ENCODE measurements at places on chromosomes 11 and 22.
A peak's percentile ranks its signal among the peaks of the same experiment; 100 is the strongest.

- DNase-seq, result peak; percentile 53
Measured at GRCh38 chr11:128624269-128625175, 37.2 kb upstream of the ETS1 start.

GRCh38 chr22:24741769-24742168 is 32.8 kb downstream of the PIWIL3 start:
- no peak for DNase-seq

GRCh38 chr11:3123305-3123704 is 41.8 kb downstream of the OSBPL5 start:
- DNase-seq, result no peak

DNA sequence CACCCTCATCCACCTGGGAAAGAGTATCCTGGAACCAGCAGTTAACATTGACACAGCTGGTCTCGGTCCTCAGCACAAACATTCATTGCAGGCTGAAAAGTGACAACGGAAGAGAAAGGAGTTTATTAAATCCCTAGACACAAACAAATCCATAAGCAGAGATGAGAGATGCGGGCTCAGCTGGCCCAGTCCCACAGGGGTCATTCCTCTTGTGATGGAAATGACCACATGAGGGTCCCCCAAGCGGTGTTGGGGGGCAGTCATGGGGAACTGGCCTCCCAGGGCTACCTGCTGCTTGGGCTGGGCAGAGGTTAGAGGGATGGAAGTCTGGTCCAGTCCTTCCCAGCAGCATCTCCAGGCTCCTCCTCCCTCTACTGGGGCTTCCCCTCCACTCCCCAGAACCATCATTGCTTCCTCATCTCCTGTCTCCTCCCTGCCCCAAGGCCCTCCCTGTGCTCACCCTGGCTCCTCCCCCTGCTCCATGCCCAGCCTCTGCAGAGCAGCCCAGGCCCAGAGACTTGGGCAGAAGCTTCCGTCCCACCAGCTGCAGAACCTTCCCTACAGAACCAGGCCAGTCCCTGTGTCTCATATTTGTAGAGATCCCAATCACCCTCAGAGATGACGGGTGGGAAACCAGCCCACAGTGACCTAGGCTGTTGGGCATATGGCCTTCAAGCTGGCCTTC is 5.4 kb upstream of the IGLL5 start:
- no peak for DNase-seq

- peak; percentile 51 for DNase-seq
Measured at GRCh38 chr22:22110548-22111266, 128.1 kb upstream of the TOP3B start.

GRCh38 chr11:108967571-108967970 is 302.7 kb downstream of the DDX10 start:
- DNase-seq, result no peak

GRCh38 chr11:101705972-101706371 is 122.2 kb upstream of the TRPC6 start:
- no peak for DNase-seq

- peak; percentile 33 for DNase-seq
Measured at GRCh38 chr22:20130319-20130718, 1.3 kb upstream of the ZDHHC8 start.

GRCh38 chr11:47967577-47968525 is 12.5 kb upstream of the PTPRJ start:
- no peak for DNase-seq

DNA sequence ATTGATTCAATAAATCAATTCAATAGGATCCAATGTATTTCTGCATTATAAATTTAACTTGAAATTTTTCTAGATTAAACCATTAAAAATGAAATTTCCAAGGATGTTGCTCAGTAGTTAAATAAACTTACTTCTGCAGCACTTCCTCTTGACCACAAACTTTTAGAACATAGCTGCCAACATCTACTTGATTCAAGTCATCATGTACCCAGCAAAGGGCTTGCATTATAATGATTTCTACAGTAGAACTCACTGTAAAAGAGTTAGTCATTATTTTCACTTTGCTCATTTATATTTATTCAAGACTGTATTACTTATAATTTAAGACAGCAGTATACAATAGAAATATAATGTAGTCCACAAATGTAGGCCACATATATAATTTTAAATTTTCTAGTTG is 59.2 kb downstream of the PIK3C2A start:
- no peak for DNase-seq

GRCh38 chr22:46280063-46280817 is 12.4 kb downstream of the TTC38 start:
- no peak for DNase-seq

- no peak for DNase-seq
Measured at GRCh38 chr22:17113600-17113999, 7.6 kb downstream of the TMEM121B start.

GRCh38 chr11:109112821-109113280 is 309.1 kb upstream of the C11orf87 start:
- DNase-seq, result peak; percentile 25

DNA sequence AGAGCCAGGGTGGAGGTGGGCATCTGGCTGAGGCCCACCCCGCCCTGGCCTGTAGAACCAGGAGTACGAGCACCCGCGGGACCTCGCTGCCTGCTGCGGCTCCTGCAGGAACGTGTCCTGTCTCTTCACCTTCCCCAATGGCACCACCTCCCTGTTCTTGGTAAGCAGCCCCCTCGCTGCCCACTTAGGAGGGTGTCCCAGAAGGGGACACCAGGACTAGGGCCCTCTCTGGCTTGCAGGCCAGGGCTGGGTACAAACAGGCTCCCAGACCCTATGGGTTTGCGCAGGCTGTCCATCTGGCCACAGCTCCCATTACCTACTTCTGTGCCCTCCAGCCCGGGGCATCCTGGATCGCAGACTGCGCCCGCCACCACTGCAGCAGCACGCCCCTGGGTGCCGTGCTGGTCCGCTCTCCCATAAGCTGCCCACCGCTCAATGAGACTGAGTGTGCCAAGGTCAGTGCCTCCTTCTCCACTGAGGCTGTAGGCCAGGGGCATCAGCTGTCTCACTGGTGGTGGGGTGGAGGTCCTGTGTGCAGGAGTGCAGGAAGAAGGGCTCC is 77.5 kb upstream of the MYOD1 start:
- no peak for DNase-seq

- no peak for DNase-seq
Measured at GRCh38 chr11:125093502-125093901, 17.9 kb downstream of the TMEM218 start.

DNA sequence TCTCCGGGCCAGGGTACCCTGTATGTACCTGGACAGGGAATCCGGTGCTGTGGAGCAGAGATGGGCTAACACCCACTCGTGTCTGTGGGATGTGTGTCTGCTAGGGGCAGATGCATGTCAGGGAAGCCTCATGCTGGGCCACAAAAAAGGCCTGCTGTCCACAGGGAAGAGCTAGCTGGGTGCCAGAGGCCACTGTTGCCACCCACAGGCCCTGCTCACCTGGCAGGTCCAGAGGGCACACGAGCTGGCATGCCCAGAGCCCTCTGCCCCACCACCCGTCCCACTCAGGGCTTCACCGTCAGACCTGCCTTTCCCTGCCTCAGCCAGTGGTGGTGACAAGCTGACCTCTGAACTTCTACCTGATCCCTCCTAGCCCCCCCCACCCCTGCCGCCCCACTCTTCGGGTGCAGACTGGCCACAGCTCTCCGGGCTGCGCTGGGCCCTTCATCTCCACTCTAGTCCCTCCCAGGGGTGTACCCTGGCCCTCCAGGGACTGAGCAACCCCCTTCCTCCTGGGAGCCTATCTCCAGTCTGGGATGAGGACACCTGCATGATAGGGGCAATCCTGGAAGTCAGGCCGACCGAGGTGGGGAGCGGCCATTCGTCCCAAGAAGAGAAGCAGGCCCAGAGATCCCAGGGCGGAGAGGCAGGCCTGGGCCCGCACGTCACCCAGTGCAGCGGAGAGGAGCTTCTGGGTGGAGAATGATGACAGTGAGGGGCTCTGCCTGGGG is 1.4 kb downstream of the SLC25A22 start:
- peak; percentile 46 for DNase-seq

DNA sequence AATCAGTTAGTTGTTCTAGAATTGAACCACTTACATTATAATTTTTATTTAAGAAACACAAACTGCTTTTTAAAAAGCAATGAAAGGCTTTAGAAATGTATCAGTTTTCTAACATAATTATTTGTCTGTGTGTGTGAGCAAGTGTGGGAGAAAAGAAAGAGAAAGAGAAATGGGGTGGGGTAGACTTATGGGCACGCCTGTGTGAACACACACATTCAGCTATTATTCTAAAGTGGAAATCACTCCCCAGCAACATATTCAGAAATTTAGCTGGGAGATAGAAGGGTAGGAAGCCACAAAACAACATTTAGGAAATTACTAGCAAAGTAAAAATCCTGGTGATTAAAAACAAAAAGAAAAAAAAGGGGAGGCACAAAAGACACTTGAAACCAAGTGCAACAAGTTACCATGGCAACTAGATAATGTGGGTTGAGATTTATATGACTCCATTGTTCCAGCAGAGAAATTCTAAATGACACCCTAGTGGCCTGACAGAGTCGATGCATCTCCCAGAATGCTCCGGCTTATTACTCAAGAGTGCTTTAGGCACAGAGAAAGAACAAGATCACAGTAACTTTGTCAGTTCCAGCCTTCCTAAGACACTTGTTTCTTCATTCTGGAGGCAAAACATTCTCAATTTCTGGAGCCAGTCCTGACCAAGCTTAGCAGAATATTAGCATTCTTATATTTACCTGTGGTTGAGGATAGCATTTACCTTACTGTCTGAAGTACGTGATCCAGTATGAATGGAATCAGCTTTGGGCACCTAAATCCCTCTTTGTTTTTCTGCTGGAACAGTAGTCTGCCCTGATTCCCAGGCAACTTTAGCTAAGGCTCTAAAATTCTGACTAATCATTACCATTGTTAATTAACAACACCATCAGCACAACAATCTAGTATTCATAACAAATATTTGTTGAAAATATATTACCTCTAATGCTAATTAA is 444.4 kb downstream of the DLG2 start:
- DNase-seq, result peak; percentile 23

DNA sequence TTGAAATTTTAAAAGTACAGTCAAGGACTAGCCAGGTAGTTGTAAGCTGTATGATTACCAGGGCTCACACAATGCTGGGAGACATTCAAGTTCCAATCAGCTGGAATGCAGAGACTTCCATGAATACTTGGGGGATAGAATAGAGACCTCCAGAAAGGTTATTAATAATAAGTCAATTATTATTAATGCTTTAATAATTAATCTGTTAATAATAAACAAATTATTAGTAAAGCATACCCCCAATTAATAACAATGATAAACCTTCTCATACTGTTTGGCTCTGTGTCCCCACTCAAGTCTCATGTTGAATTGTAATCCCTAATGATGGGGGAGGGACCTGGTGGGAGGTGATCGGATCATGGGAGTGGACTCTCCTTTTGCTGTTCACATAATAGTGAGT is 14.6 kb upstream of the MS4A6A start:
- DNase-seq, result no peak

DNA sequence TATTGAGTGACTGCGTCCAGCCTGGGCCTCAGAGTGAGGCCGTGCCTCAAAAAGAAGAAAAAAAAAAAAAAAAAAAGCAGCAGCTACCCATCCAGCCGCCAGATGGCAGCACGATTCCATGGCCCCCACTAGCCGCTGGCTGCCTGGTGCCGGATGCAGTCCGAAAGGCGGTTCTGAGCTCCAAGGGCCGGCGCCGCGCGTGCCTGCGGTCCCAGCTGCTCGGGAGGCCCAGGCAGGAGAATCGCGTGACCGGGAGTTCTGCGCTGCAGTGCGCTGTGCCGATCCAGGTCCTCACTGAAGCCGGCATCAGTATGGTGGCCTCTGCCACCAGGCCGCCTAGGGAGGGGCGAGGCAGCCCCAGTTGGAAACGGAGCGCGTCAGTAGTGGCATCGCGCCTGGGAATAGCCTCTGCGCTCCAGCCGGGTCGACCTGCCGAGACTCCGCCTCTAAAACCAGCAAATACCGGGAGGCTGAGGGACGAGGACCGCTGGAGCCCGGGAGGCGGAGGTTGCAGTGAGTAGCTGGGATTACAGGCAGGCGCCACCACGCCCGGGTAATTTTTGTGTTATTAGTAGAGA is 19.3 kb downstream of the SCARF2 start:
- peak; percentile 17 for DNase-seq

DNA sequence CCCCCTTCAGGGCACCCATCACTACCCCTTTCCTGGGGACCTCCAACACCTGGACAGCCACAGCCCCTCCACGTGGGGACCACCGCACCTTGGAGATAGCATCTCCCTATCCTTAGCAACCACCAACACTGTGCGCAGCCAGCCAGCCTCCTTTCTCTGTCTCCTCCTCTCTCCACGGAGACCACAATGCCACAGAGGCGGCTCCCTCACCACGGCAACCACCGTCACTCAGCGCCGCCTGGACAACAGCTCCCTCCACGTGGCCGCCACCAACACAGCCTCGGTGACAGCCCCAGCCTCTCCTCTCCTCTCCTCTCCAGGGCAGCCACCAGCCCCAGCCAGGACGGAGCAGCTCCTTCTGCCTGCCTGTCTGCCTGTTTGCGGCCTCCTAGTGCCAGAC is 10.5 kb downstream of the ELFN2 start:
- DNase-seq, result no peak

- DNase-seq, result no peak
Measured at GRCh38 chr22:50683994-50684371, 11.4 kb downstream of the SHANK3 start.

- DNase-seq, result no peak
Measured at GRCh38 chr22:49046000-49046545, 781.6 kb downstream of the BRD1 start.

DNA sequence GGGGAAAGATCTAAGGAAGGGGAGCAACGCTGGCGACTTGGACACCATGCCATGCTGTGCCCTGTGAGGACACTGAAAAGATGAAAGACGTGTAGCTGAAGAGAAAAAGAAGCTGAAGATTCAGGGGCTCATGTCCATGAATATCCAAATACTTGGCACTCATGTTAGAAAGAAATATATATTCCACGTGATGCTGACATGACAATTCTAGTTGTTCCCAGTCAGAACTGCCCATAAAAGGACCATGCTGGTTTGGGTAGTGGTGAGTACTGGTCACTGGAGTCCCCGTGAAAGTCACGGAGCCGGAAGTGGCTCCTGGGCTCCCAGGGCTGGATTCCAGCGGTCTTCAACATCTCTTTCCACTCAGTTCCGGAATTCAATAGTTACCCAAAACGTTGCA is 9.9 kb downstream of the MS4A15 start:
- no peak for DNase-seq

DNA sequence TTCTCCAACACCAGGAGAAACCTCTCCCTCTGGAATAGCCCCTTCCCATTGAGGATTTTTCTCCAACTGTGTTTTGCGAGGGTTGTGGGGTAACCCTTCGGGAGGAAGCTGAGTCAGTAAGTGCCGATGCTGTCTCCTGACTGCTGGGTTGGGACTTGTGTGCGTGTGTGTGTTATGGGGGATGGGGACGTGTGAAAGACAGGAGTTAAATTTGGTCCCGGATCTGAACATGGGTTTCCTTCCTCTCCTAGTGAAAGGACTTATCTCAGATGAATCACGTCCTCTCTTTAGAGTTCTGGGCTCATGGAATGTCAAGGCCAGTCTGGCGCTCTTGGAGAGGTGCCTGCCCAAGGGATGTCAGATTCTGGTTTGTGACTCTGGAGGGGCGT is 33.3 kb downstream of the KIAA1671 start:
- DNase-seq, result no peak
